NCI-H1105 treated with DMSO at 0.1 percent for 48 hours (cell line): ENCODE measurements at places on chromosomes 7 and 10.

- DNase-seq: no peak
Observed at GRCh38 chr10:77537071-77537470, 100.5 kb downstream of the KCNMA1 start.

DNA sequence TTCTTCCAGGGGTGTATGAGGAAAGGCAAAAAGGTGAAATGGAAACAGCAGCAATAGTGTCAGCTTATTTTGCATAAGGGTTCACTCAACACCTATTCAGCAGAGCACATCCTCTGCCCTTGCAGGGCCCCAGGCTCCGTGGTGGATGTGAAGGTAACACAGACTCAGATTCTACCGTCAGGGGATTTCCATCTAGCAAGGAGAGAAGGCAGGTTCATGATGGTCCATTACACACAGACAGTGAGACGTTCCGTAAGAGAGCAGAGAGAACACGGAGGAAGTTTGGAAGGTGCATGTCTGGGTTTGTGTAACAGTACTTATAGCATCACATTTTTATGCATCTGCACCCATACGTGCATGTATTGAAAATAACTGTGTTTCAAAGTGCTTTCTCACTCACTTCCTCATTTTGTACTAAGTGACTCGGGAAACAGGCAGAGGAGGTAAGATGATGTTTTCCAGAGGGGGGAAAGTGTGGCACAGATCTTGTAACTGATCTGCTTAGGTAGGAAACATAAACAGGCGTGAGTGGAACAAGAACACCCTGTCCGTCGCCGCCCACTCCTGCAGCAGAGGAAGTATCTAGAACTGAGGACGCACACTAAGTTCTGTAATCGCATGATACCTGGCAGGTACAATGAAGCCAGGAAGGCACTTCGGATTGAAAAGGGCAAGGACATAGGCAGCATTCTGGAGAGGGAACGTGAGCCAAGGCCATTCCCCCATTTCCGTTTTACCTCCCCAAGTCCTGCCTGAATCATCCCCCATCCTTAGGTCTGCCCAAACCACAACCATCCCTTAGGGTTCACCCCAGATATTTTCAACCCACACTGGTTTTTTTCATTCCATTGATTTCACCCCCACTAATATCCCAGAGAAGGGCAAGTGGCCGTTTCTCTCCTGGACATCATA is 1.0 kb upstream of the ENO4 start:
- no peak for DNase-seq

GRCh38 chr10:122244001-122244975 is 26.8 kb upstream of the BTBD16 start:
- no peak for DNase-seq

- peak; percentile 63 for DNase-seq
Observed at GRCh38 chr10:116274064-116274904, 1.3 kb upstream of the GFRA1 start.

- DNase-seq: no peak
Observed at GRCh38 chr7:151599401-151600227, 79.9 kb upstream of the RHEB start.

DNA sequence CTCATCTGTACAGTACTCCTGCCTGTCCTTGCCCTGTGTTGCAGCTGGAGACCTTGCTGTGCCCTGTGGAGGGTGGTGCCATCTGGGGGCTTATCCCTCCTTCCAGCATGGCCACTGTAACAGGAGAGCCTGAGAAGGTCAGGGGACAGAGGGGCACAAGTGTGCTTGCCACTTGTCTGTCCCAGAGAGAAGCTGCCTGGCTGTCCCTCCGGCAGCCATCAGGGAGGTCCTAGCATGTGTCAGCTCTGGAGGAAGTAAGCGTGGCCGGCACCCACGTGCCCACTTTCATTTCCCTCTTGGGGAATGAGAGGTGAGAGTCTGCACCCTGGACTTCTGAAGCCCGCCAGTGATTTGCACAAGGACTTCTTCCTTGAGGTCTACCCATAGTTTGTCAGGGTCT is 97.0 kb upstream of the PPIF start:
- DNase-seq: no peak

- no peak for DNase-seq
Observed at GRCh38 chr10:11131112-11131639, 113.5 kb downstream of the CELF2 start.
